Esophagus squamous epithelium (tissue), 5 donors: ENCODE measurements at places on chromosomes 11 and 22.
A peak's percentile ranks its signal among the peaks of the same experiment; 100 is the strongest.

GRCh38 chr22:48345631-48346030 lies 1482.0 kb downstream of the BRD1 start:
- H3K4me1 ChIP-seq: no peaks in the 10 kb centered on the region
- H3K36me3 ChIP-seq: no peaks in the 10 kb centered on the region
- H3K4me3 ChIP-seq: no peak overlapping the region
- DNase-seq: no peak

DNA sequence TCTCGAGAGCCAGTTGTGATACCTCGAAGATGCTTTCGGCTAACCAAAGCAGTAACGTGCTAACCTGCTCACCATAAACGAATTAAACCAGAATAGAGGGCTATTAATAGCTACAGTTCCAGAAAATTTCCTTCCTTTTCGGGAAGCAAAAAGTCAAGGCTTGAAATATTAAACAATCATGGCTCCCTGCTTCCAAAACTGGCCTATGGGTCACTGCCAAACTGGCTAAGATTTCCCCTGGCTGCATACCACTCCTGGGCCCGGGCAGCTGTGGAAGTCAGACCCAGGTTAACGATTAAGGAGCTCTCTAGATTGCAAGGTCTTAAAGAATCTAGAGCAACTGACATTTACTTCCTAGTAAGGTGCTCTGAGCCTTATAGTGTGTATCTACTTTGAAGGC lies 1.7 kb downstream of the AMOTL1 start:
- H3K36me3 ChIP-seq: no peaks in the 10 kb centered on the region
- H3K27me3 ChIP-seq: no peaks in the 10 kb centered on the region
- peak overlapping the region; percentile 77 for H3K4me3 ChIP-seq
- DNase-seq: no peak
- H3K27ac ChIP-seq: peak overlapping the region; percentile 93
- peaks cover 8% of the 10 kb centered on the region for H3K4me1 ChIP-seq

DNA sequence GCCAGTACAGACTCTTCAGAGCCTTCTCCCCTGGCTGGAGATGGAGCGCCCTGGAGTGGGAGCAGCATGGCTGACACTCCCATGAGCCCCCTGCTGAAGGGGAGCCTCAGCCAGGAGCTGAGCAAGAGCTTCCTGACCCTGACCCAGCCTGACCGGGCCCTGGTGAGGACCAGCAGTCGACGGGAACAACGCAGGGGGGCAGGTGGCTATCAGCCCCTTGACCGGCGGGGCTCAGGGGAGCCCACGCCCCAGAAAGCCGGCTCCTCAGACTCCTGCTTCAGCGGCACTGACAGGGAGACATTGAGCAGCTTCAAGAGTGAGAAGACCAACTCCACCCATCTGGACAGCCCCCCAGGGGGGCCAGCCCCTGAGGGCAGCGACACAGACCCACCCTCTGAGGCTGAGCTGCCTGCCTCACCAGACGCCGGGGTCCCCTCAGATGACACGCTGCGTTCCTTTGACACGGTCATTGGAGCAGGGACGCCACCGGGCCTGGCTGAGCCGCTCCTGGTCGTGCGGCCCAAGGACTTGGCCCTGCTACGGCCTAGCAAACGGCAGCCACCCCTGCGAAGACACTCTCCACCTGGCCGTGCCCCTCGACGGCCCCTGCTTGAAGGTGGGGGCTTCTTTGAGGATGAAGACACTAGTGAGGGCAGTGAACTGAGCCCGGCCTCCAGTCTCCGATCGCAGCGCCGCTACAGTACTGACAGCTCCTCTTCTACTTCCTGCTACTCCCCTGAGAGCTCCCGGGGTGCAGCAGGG lies 2.6 kb downstream of the PCNX3 start:
- no peak overlapping the region for H3K4me3 ChIP-seq
- no peak for DNase-seq
- no peaks in the 10 kb centered on the region for H3K27me3 ChIP-seq
- H3K4me1 ChIP-seq: peaks cover 16% of the 10 kb centered on the region

GRCh38 chr11:128962896-128963295 lies 20.2 kb upstream of the TP53AIP1 start:
- no peaks in the 10 kb centered on the region for H3K4me1 ChIP-seq
- H3K4me3 ChIP-seq: no peak overlapping the region
- no peak overlapping the region for H3K27ac ChIP-seq
- no peak for DNase-seq
- no peaks in the 10 kb centered on the region for H3K27me3 ChIP-seq

GRCh38 chr11:1780700-1781592 lies 17.2 kb upstream of the CTSD start:
- peaks cover 59% of the 10 kb centered on the region for H3K27me3 ChIP-seq
- no peak for DNase-seq
- H3K36me3 ChIP-seq: no peaks in the 10 kb centered on the region
- no peak overlapping the region for H3K27ac ChIP-seq
- H3K4me3 ChIP-seq: no peak overlapping the region
- H3K4me1 ChIP-seq: peaks cover 27% of the 10 kb centered on the region

DNA sequence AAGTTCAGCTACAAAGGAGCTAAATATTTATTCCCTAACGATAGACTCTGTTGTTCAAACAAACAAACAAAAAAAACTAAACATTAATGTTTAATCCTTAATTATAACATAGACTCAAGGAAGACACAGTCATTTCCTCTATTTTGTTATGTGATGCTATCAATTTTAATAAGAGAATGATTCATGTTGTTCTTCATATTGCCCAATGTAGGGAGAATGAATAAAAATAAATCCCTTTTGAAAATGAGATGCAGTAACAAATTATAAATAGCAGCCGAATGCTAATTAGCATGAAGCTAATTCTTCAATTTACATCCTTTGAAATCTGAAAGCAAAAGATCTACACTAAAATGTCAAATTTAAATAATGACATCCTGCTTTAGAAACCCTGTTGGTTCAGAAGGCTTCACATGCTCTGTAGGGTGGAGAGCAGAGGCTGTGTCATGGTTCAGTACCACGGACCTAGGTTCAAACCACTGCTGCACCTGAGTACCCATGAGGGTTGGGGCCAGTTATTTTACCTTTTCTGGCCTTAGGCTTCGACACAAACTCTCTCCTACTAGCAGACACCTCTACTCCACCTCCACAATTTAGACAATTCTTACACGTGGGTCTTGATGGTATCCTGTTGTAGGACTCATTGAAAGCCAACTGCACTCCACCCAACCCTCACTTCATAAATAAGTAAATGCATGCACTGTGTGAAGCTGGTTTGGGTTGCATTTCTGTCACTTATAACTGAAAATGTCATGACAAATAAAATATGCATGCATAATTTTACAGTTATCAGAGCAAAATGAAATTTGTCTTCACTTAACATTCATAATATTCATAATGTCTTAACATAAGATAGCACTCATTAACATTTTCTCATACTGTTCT lies 89.0 kb downstream of the RRAS2 start:
- no peaks in the 10 kb centered on the region for H3K27me3 ChIP-seq
- no peaks in the 10 kb centered on the region for H3K36me3 ChIP-seq
- no peak overlapping the region for H3K4me3 ChIP-seq
- no peak overlapping the region for H3K27ac ChIP-seq
- H3K4me1 ChIP-seq: no peaks in the 10 kb centered on the region

DNA sequence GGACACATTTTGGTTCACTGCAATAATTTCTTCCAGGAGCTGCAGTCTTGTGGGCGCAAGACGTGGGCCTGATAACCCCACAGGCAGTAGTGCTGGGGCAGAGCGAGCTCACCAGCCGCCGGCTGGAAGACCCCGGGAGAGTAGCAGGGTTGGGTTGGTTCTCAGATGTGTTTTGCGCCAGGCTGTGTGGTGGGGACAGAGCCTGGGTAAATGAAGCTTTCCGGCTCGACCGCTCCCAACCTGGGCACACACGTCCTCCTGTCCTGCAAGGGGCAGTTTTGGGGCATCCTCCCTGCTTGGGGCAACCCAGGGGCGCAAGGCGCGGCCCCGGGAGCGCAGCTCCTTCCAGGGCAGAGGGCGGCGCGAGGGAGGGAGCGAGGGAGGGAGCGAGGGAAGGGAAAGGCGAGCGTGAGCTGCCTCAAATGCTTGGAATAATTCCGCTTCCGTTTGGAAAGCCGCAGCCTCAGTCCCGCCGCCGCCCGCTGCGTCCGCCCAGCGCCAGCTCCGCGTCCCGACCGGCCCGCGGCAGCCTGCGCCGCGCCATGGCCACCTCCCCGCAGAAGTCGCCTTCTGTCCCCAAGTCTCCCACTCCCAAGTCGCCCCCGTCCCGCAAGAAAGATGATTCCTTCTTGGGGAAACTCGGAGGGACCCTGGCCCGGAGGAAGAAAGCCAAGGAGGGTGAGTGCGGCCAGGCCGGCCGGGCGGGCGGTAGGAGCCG lies at the start of gene PARVA:
TSS of gene PARVA (plus strand) at position 466 of the 718 bp plus-strand sequence. CDS start at position 543, 77 bp downstream.
- no peaks in the 10 kb centered on the region for H3K27me3 ChIP-seq
- H3K27ac ChIP-seq: peak within 1 kb of the TSS; percentile 96
- no peaks in the 10 kb centered on the region for H3K4me1 ChIP-seq
- DNase-seq: no peak
- H3K36me3 ChIP-seq: no peaks in the 10 kb centered on the region

DNA sequence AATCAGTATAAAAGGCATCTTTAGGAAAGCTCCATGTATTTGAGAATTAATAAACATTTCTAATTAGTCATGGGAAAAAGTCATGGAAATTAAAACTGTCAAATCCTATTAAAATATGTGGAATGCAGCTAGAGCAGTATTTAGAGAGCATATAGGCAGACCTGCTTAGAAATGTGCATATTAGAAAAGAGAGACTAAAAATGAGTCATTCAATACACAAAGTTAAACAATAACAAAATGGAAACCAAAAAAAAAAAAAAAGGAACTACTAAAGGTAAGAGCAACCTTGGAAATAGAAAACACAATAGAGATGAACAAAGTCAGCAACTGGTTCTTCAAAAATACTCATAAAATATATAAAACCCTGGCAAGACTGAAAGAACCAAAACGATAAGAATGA lies 59.7 kb upstream of the RASSF10 start:
- H3K27me3 ChIP-seq: no peaks in the 10 kb centered on the region
- H3K4me3 ChIP-seq: no peak overlapping the region
- DNase-seq: no peak
- no peaks in the 10 kb centered on the region for H3K36me3 ChIP-seq
- no peak overlapping the region for H3K27ac ChIP-seq

GRCh38 chr11:124329787-124330478 lies 9.9 kb upstream of the OR8D2 start:
- no peaks in the 10 kb centered on the region for H3K36me3 ChIP-seq
- H3K27me3 ChIP-seq: no peaks in the 10 kb centered on the region
- H3K27ac ChIP-seq: no peak overlapping the region
- DNase-seq: no peak

GRCh38 chr11:69035946-69036340 lies 12.8 kb upstream of the TPCN2 start:
- no peak overlapping the region for H3K4me3 ChIP-seq
- no peak for DNase-seq
- H3K36me3 ChIP-seq: no peaks in the 10 kb centered on the region
